ENCODE measurements at places on chromosomes 3 and 15.

- DNase-seq, result no peak
These were observed 1.0 kb upstream of the SLTM start for GRCh38 chr15:58934521-58934920.

- no peak for DNase-seq
These were observed 56.8 kb upstream of the INSYN1 start for GRCh38 chr15:73809728-73810501.

GRCh38 chr3:172905451-172905850 lies 154.9 kb downstream of the ECT2 start:
- no peak for DNase-seq

- no peak for DNase-seq
These were observed 49.1 kb downstream of the IQCH start for GRCh38 chr15:67303490-67304363.

DNA sequence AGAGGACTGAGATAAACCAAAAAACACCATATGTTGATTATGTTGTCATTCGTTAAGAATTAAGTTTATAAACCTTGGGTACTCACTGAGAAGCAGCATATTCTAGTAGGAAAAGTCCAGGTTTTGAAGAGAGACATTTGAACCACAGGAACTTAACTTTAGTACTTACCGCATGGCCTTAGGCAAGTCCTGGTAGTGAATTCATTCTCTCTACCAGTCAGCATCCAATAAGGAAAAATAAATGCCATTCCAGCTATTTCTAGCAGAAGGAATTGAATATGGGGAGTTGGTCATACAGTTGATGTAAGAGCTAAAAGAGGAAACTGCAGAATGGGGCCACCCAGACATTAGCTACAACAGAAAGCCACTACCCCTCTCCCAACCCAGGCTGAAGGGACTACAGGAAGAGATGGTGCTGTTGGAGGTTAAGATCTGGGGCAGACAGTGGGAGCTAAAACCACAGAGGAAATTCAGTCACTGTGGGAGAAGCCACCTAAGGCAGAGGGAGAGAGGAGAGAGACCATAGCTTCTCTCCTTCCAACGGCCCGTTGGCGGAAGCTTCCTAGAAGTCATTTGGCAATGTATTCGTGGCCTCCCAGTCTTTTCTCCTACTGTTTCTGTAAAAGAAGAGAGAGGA lies 133.8 kb upstream of the RARB start:
- DNase-seq, result no peak

- DNase-seq, result no peak
These were observed 58.1 kb downstream of the FOXP1 start for GRCh38 chr3:71525391-71525790.
